Upper lobe of right lung (tissue), 1 donor: ENCODE measurements at places on chromosomes 7 and 10. TPM values are rescaled to one million over a fixed set of nuclear protein-coding genes. Genes with fewer than 3 reads are reported as not detected.

The GNGT1 gene
- total RNA-seq: not detected

The SPDYE9 gene
- not detected for total RNA-seq

The CALHM3 gene
- not detected for total RNA-seq

The GPC2 gene
- total RNA-seq: 0.49 TPM

The NUTM2D gene
- total RNA-seq: 5.1 TPM

The SCART1 gene
- 2.6 TPM for total RNA-seq

The AKR1C8 gene
- 0.55 TPM for total RNA-seq

The INMT gene
- 501 TPM for total RNA-seq

The TMEM139 gene
- total RNA-seq: 25.1 TPM

The CDC14C gene
- total RNA-seq: not detected

The IFIT1 gene
- 51.1 TPM for total RNA-seq

DNA sequence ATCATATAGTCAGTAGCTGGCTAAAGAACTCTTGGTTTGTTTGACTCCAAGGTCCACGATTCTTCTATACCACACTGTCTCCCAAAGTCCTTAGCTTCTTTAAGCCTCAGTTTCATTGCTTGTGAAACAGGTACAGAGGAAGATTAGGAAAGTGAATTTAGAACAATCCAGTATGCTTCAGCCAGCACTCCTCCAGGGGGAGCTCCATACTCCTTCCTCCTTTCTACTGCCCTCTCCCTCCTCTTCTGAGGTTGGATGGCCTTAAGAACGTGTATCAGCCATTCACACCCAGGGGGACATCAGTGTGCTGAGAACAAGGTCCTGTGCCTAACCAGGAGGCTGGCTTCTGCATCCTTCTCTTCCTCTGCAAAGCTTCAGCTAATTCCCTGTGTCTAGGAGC is 54.8 kb upstream of the CALD1 start:
- H3K27ac ChIP-seq: no peak overlapping the region
- DNase-seq: no peak
- no peak overlapping the region for H3K4me3 ChIP-seq
- H3K4me1 ChIP-seq: peaks cover 20% of the 10 kb centered on the region

DNA sequence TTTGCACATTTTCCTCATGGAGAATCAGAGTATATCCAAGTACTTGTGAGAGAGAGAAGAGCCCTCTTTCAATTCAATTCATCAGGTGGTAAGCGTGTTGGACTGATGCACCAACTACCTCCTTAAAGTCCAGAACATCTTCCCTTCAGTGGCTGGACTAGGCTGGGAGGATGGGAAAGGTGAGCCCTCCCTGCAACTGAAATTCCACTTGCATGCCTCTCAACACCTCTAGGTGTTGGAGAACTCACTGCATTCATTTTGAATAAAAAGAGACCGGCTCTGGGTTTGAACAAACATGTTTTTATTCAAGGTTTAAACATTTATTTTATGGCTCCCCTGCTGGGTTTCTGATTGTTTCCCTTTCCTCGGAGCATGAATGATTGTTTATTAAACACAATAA is 573.5 kb downstream of the CCSER2 start:
- H3K27me3 ChIP-seq: no peaks in the 10 kb centered on the region
- no peaks in the 10 kb centered on the region for H3K4me1 ChIP-seq
- no peaks in the 10 kb centered on the region for H3K36me3 ChIP-seq
- H3K27ac ChIP-seq: no peak overlapping the region
- no peak for DNase-seq
- H3K4me3 ChIP-seq: no peak overlapping the region

GRCh38 chr7:86846494-86847190 is 202.9 kb downstream of the GRM3 start:
- no peaks in the 10 kb centered on the region for H3K27me3 ChIP-seq
- no peaks in the 10 kb centered on the region for H3K36me3 ChIP-seq
- H3K4me1 ChIP-seq: no peaks in the 10 kb centered on the region
- DNase-seq: no peak
- no peak overlapping the region for H3K4me3 ChIP-seq

DNA sequence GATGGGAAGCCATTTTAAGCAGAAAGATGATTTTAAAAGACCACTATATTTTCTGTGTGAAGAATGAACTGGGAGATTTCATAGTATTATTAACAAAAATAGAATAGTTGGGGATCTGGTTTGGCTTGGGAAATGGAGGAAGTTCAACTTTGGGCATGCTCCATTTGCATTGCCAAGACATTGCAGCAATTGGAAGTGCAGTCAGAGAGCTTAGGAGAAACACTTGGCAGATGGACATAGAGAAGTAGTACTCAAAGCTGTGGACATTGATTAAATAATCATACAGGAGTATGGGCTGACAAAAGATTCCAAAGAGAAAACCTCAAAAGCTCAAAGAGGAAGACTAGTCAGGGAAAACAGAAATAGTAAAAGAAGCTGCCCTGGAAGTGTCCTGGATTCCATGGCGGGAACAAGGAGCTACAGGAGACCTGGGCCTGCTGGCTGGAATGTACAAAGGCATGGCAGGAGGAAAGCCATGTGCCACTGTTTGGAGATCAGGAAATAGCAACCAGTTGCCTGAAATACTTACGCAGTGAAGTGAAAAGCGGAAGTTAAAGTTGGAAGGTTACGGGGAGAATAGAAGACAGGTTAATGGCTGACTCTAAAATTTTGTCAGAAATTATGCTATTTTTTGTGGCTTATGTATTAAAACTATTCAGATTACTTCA is 93.6 kb upstream of the MXI1 start:
- no peak for DNase-seq
- peaks cover 51% of the 10 kb centered on the region for H3K36me3 ChIP-seq
- no peaks in the 10 kb centered on the region for H3K4me1 ChIP-seq
- H3K27me3 ChIP-seq: no peaks in the 10 kb centered on the region

DNA sequence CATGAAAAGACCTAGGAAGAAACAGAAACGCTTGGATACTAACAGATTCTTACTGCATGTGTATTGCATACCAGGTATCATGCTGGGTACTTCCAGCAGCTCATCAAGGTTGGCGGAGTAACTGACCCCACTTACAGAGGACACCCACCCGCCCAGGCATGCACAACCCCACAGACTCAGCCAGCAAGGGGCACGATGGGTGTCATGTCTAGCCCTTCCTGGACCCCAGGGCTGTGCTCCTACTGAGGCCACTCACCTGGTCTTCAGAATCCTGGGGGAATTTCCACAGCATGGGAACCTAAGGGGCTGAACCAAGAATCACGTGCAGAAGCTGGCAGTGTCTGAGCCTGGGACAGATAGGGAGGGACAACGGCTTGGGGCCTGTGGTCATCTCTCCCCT is 134.1 kb upstream of the ZNF32 start:
- no peaks in the 10 kb centered on the region for H3K27me3 ChIP-seq
- H3K4me1 ChIP-seq: no peaks in the 10 kb centered on the region
- no peak for DNase-seq
- no peak overlapping the region for H3K27ac ChIP-seq

- H3K27me3 ChIP-seq: no peaks in the 10 kb centered on the region
- DNase-seq: no peak
- peak overlapping the region; percentile 71 for H3K27ac ChIP-seq
- peaks cover 24% of the 10 kb centered on the region for H3K4me1 ChIP-seq
- H3K4me3 ChIP-seq: peak overlapping the region; percentile 20
- H3K36me3 ChIP-seq: no peaks in the 10 kb centered on the region
Observed at GRCh38 chr10:89283936-89284475, 17.8 kb upstream of the IFIT2 start.

- no peak overlapping the region for H3K27ac ChIP-seq
- H3K4me1 ChIP-seq: no peaks in the 10 kb centered on the region
- H3K36me3 ChIP-seq: no peaks in the 10 kb centered on the region
- no peaks in the 10 kb centered on the region for H3K27me3 ChIP-seq
- no peak for DNase-seq
Observed at GRCh38 chr7:135706038-135706742, 21.8 kb downstream of the SLC13A4 start.

GRCh38 chr7:123658023-123658422 is 2.4 kb downstream of the LMOD2 start:
- DNase-seq: no peak
- no peaks in the 10 kb centered on the region for H3K4me1 ChIP-seq
- H3K4me3 ChIP-seq: no peak overlapping the region
- no peak overlapping the region for H3K27ac ChIP-seq

DNA sequence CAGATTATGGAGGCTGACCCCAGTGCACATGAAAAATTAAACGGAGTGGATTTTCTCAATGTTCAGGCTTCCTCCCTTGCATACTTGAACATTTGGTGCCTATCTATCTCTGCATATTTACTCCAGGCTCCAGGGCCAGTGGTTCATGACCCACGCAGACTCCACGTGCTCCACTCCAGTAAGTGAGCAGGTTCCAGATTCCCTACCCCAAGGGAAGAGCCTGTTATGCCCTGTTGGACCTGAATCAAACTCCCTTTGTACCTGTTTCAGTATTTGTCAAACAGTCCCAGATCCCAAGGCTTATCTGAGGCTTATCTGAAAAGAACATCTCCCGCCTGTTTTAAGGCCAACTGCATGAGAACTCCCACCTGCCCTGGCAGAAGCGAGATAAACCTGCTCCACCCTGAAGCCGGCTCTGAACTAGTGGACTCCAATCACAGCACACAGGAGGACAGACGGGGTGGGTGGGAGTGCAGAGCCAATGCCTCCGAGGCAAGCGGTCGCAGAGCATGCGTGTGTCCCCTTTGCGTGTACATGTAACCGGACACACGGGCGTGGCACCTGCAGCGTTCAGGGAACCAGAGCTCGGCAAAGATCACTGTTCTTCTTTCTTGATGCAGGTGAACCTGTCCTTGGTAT is 2.3 kb upstream of the FUOM start:
- H3K36me3 ChIP-seq: peaks cover 23% of the 10 kb centered on the region
- H3K27ac ChIP-seq: no peak overlapping the region
- peaks cover 11% of the 10 kb centered on the region for H3K4me1 ChIP-seq
- H3K27me3 ChIP-seq: no peaks in the 10 kb centered on the region
- no peak overlapping the region for H3K4me3 ChIP-seq
- DNase-seq: no peak

- no peak overlapping the region for H3K27ac ChIP-seq
- no peak overlapping the region for H3K4me3 ChIP-seq
- H3K27me3 ChIP-seq: no peaks in the 10 kb centered on the region
- H3K4me1 ChIP-seq: no peaks in the 10 kb centered on the region
Observed at GRCh38 chr10:88755753-88756152, 4.1 kb upstream of the LIPN start.

DNA sequence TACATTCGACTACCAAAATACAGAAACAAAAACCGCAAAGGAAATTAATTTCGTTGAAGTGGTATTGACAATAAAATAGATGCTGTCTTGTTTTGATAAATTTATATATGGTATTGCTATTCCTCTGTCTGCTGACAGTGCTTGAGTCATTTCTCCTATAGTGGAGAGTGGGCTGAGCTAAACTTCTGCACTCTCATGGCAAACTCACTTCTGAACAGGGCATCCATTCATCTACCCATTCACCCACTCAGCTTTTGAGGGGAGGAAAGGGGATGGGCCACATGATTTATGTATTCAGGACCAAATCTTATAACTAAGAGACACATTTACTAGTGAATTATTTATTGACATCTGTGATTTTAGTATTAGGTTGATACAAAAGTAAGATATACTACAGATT is 137.6 kb upstream of the PLXNA4 start:
- no peaks in the 10 kb centered on the region for H3K36me3 ChIP-seq
- H3K4me3 ChIP-seq: no peak overlapping the region
- no peaks in the 10 kb centered on the region for H3K4me1 ChIP-seq
- no peaks in the 10 kb centered on the region for H3K27me3 ChIP-seq
- H3K27ac ChIP-seq: no peak overlapping the region

- H3K36me3 ChIP-seq: no peaks in the 10 kb centered on the region
- no peaks in the 10 kb centered on the region for H3K27me3 ChIP-seq
- no peak overlapping the region for H3K27ac ChIP-seq
- H3K4me3 ChIP-seq: no peak overlapping the region
- H3K4me1 ChIP-seq: no peaks in the 10 kb centered on the region
Observed at GRCh38 chr10:100396605-100397004, 49.6 kb downstream of the SCD start.

- no peaks in the 10 kb centered on the region for H3K36me3 ChIP-seq
- H3K4me3 ChIP-seq: no peak overlapping the region
- peaks cover 32% of the 10 kb centered on the region for H3K4me1 ChIP-seq
- H3K27me3 ChIP-seq: no peaks in the 10 kb centered on the region
Observed at GRCh38 chr7:30166155-30166840, 31.5 kb downstream of the MTURN start.

GRCh38 chr10:131816941-131817700 is 83.7 kb upstream of the PPP2R2D start:
- H3K4me3 ChIP-seq: no peak overlapping the region
- no peaks in the 10 kb centered on the region for H3K36me3 ChIP-seq
- H3K27ac ChIP-seq: no peak overlapping the region
- H3K4me1 ChIP-seq: no peaks in the 10 kb centered on the region

- H3K36me3 ChIP-seq: no peaks in the 10 kb centered on the region
- peak; percentile 68 for DNase-seq
- H3K4me1 ChIP-seq: no peaks in the 10 kb centered on the region
- no peak overlapping the region for H3K27ac ChIP-seq
- H3K4me3 ChIP-seq: no peak overlapping the region
- no peaks in the 10 kb centered on the region for H3K27me3 ChIP-seq
Observed at GRCh38 chr7:39016609-39017008, 38.9 kb downstream of the POU6F2 start.

GRCh38 chr10:102581981-102582580 is 62.2 kb upstream of the TRIM8 start:
- H3K4me3 ChIP-seq: no peak overlapping the region
- no peaks in the 10 kb centered on the region for H3K36me3 ChIP-seq
- no peaks in the 10 kb centered on the region for H3K27me3 ChIP-seq

- no peak for DNase-seq
- H3K4me1 ChIP-seq: no peaks in the 10 kb centered on the region
- H3K27ac ChIP-seq: no peak overlapping the region
Observed at GRCh38 chr7:91913612-91914011, 27.1 kb upstream of the AKAP9 start.

DNA sequence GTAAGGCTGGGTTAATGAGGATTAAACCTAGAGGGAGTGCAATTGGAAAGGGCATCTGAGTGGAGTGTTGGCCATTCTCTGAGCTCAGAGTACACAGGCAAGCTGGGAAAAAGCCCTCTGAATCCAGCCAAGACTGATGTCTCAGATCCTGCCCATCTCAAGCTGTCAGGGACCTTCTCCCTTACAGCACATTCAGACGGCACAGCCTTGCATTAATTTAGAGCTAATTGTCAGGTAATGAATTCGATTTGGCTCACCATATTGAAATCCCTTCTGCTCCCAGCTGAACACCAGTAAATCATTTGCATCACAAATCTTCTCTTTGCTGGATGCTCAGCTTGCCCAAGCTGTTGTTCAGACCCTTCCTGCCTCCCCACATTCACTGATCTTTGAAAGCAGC is 399.3 kb upstream of the PODXL start:
- no peak overlapping the region for H3K27ac ChIP-seq
- no peaks in the 10 kb centered on the region for H3K36me3 ChIP-seq
- H3K4me1 ChIP-seq: no peaks in the 10 kb centered on the region
- H3K27me3 ChIP-seq: no peaks in the 10 kb centered on the region
- H3K4me3 ChIP-seq: no peak overlapping the region

GRCh38 chr10:97821308-97822038 is 28.2 kb upstream of the GOLGA7B start:
- H3K4me1 ChIP-seq: no peaks in the 10 kb centered on the region
- DNase-seq: no peak
- no peaks in the 10 kb centered on the region for H3K36me3 ChIP-seq
- no peak overlapping the region for H3K27ac ChIP-seq

- H3K36me3 ChIP-seq: peaks cover 6% of the 10 kb centered on the region
- H3K4me3 ChIP-seq: no peak overlapping the region
- H3K4me1 ChIP-seq: peaks cover 13% of the 10 kb centered on the region
- no peak for DNase-seq
- H3K27ac ChIP-seq: no peak overlapping the region
Observed at GRCh38 chr10:58382489-58382995, 2.7 kb upstream of the TFAM start.
